ENCODE measurements at places on chromosomes 1 and 21. TPM values are rescaled to one million over a fixed set of nuclear protein-coding genes. Genes with fewer than 3 reads are reported as not detected.

Gene DISP3
- total RNA-seq = under 0.01 TPM

Gene OR2M3
- total RNA-seq = not detected

Gene TTC22
- not detected for total RNA-seq

Gene ATP1A2
- total RNA-seq = not detected

Gene RSPH1
- total RNA-seq = not detected

Gene TIAM1
- total RNA-seq = 0.64 TPM

Gene MRPS15
- 78.6 TPM for total RNA-seq

Gene AADACL3
- not detected for total RNA-seq

Gene OR2T2
- not detected for total RNA-seq

Gene TBX15
- 0.51 TPM for total RNA-seq

Gene ECE1
- total RNA-seq = 129 TPM

Gene FCER1G
- total RNA-seq = 0.26 TPM

Gene CCDC185
- not detected for total RNA-seq

GRCh38 chr1:234326497-234327366 is 46.5 kb upstream of the COA6 start:
- peak; percentile 47 for DNase-seq

DNA sequence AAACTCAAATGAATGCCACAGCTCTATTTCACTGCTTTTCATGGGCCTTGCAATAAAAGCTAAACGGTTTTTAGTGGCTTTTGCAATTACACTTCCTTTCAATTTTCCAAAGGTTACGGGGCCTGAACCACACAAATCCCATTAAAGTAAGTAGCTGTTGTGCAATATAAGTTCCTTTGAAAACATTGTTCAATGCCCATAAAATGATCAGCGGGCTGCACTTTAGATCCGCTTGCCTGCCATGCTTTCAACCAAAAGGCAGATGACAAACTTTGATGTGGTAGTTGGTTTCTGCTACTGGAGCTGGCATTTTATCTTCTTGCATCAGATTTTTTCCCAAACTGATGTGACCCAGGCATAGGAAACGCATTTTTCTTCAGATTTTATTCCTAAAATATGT is 50.2 kb downstream of the PRRX1 start:
- no peak for DNase-seq

DNA sequence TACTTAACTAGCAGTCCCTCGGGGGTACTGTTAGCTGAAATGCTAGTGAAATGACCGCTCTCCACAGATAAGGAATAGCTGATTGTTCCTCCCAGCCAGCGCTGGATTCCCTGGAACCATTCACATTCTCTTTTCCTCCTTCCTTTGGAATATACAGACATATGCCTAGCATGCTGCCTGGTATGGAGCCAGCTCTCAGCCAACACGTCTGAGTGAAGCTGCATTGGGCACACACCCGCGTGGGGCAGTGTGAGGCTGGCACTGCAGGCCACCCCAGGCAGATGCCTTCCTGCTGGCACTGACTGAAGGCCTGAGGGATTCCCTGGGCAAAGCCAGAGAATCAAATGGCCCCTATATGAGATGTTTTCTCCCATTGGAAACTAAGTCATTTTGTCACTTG is 66.7 kb downstream of the TLR5 start:
- DNase-seq = no peak

GRCh38 chr1:222464841-222465210 is 83.1 kb downstream of the HHIPL2 start:
- DNase-seq = peak; percentile 72

DNA sequence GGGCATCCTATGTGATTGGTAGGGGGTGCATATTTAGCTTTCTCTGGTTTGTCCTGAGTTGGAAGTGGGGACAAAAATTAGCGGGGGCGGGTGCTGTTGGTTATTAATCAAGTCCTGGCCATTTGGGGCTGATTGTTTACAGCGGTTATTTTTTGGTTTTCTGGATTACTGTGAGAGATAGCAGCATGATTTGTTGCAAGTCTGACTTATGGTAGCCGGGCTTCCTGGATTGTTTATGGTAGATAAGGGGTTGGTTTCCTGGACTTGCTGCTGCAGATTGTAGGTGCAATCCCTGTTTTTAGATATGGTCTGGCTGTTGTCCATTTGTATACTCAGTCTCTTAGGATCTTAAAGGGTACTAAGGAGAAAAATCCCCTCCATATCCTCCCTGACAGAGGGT is 12.1 kb upstream of the PROK1 start:
- DNase-seq = no peak

- DNase-seq = no peak
Observed at GRCh38 chr1:32818804-32819541, 1.5 kb downstream of the S100PBP start.

- no peak for DNase-seq
Observed at GRCh38 chr1:244672946-244673682, 20.2 kb downstream of the DESI2 start.

- no peak for DNase-seq
Observed at GRCh38 chr1:81654147-81654546, 146.6 kb upstream of the ADGRL2 start.

GRCh38 chr1:230073371-230074035 is 6.5 kb downstream of the GALNT2 start:
- no peak for DNase-seq

DNA sequence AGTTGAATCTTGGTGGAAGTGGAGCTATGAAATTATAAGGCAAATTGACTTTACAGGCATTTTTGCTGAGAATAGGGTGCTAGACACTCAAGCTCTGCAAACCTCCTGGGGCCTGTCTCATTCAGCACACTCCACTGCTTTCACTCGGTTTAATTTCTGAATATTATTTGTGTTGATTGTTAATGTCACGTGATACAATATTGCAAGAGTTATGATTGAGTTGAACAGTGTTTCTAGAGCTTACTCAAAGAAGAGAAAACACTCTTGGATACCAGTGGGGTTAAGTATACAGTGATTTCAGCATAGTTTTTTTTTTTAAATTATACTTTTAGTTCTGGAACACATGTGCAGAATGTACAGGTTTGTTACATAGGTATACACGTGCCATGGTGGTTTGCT is 49.7 kb downstream of the C21orf91 start:
- no peak for DNase-seq

DNA sequence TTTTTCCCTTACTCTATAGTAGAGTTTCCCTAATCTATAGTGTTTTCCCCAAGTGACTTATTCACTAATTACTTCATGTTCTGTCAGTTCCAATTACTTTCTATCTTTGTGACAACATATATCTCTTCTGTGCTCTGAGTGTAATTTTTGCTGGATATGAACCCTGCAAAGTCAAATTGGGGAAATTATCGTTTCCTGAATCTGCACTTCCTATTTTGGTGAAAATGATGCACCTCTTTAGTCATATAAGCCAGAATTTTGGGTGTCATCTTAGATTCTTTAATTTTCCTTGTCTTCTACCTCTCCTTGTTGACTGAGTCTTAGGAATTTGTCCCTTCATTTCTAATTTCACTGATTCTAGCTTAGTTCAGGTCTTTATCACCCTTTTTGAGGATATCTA is 33.4 kb upstream of the PRKACB start:
- no peak for DNase-seq

DNA sequence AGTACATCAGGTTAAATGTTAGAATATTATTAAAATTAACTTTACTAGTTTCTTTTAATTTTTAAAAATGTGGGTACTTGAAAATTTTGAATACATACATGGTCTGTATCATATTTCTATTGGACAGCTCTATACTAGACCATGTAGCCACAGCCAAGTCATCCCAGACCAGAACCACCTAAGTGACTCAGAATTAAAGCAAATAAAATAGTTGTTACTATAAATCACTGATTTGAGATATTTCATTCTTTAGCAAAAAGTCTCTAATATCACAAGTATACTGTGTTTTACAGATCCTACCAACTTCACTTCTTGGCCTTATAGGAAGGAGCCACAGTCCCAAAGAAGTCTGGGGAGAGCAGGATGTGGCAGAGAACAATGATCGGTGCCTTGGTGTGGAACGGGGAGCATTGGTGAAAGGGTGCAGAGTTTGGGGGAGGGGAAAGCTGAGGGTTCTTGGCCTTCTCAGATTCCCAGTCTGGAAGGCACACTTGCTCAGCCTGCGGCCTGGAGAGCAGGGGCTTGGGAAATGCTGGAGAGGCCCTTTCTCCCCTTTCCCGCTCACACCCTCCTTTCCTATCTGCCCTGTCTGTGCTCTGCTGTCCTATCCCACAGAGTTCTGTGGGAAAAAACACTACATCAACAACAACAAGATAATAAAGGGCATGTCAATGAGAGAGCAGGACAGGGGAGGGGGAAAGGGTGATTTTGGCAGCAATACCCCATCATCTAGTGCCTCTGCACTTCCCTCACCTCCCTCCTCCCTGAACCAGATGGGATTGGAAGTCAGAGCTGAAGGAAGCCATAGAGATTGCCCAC is 122.1 kb downstream of the NGF start:
- no peak for DNase-seq

GRCh38 chr1:111192658-111193519 is 7.6 kb downstream of the DENND2D start:
- no peak for DNase-seq

- no peak for DNase-seq
Observed at GRCh38 chr1:58454385-58454784, 92.1 kb downstream of the OMA1 start.

GRCh38 chr1:24413350-24414163 is at the start of gene STPG1:
Gene STPG1 (minus strand): TSS chr1:24413782. CDS start chr1:24401388, 12,394 bp downstream.
- peak; percentile 80 for DNase-seq

DNA sequence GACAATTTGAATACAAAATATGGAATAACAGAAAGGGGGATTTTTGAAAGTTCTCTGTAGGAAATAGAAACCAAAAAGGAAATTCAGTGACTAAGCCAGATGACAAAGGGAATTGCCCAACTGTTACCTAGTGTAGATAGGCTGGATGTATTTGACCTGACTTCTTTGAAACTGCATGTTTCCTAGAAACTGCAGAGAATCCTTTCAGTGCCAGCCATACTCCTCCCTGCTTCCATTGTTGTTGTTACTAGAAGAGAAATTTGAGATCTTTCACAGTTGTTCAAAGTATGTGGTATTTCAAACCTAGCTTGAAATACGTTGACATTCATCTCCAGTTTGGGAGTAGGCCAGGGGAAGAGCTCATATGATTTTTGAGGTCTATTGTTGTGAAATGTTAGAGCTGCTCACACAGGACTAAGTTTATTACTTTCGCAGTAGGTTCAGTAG is 1.8 kb upstream of the GBP5 start:
- peak; percentile 53 for DNase-seq

GRCh38 chr1:212595787-212596714 is 12.5 kb upstream of the ATF3 start:
- DNase-seq = peak; percentile 96

DNA sequence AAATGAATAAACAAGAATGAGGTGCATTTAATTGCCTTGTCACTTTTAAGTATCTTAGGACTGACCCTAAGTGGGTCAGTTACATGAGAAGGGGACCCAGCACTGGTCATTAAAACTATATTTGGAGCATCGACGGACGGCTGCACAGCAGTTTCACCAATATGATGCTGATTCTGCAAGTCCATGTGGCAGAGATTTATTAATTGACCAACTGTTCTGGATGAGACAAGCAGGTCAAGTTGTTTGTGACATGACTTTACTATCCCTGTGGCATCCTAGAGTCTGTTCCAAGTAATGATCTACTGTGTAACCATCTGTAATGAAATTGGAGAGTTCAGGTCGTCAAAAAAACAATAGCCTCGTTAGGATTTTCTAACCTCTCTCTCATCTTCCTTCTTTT is 9.5 kb downstream of the AMPD1 start:
- DNase-seq = no peak

GRCh38 chr1:29271724-29272123 is 35.4 kb downstream of the PTPRU start:
- no peak for DNase-seq

GRCh38 chr21:42068256-42068545 is 2.9 kb upstream of the UMODL1 start:
- DNase-seq = no peak

DNA sequence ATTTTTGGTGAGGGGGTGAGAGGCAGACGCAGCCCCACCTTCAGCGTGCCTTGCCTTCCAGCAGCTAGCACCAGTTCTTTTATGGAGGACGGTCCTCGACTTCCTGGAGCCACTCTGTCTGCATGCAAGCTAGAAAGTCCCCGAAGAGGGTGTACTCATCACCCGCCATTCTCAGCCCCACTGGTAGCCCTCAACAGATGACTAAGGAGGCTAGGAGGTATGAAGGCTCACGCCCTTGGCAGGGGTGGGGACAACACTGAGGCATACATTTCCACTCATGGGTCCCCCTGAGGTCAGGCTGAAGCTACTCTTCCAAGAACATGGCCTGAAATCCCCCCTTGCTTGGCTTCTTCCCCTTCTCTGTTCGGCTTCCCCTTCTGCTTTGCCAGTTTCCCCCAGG is 8.9 kb upstream of the PTPRF start:
- no peak for DNase-seq
